ENCODE measurements at places on chromosomes 1 and 21.

- no peak for DNase-seq
These were observed 30.5 kb downstream of the TMCC2 start for GRCh38 chr1:205258261-205258691.

- no peak for DNase-seq
These were observed 455.6 kb upstream of the ADGRL2 start for GRCh38 chr1:81345110-81345509.

DNA sequence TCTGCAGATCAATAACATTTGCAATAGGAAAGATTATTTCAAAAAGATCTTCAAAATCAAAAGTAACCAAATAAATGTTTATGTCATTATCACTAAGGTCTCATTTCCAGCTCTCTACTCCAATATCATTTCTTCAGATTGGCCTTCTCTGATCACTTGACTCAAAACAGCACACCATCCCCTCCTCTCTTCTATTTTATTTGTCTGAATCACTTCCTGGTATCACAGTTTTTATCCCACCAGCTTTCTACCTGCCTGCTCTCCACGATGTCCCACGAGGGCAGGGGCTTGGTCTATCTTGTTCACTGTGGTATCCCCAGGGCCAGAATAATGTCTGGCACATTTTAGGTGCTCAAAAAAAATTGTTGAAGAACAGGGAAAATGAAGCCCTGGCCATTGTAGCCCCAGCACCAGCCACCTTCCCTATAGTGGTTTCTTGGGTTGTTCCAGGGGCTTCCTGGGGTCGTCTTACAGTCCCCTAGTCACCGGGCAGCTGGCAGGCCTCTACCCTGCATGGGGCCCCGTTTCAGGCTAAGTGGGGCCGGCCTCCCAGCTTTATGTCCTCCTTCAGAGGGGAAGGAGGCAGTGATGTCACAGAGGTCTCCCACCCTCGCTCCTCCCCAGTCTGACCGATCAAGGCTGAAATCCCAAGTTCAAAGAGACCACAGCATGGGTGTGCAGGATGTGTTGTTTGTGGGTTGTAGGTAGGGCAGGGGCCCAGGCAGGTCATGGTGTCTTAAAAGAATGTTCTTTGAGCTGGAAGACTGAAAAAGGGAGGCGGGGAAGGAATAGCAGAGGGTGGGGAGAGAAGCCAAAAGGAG is 3.5 kb upstream of the PADI1 start:
- no peak for DNase-seq

GRCh38 chr21:43917515-43918384 is 52.7 kb downstream of the AGPAT3 start:
- no peak for DNase-seq

DNA sequence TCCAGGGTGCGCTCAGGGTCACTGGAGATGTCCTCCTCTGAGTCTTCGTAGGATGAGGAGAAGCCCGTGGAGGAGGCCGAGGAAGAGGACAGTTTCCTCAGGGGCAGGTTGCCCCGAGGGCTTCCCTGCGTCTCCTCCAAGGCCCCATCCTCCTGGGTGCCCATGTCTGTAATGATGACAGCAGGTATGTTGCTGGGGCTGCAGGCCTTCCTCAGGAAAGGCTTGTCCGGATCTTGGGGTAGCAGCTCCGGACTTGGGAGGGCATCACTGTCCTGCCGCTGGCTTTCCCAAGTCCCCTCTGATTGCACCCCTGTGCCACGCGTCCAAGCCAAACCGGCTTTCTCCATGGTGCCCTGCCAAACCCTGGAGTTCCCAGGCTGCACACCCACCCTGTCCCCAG is 3.5 kb downstream of the ITPKB start:
- no peak for DNase-seq

GRCh38 chr1:236154671-236155398 is 12.5 kb downstream of the GPR137B start:
- no peak for DNase-seq

GRCh38 chr21:39087238-39088030 is 95.8 kb downstream of the PSMG1 start:
- DNase-seq = no peak

All from activated CD8-positive, alpha-beta memory T cell treated with anti-CD3 and anti-CD28 coated beads for 4 hours (primary cell).